ENCODE measurements at places on chromosomes 16 and 17.

DNA sequence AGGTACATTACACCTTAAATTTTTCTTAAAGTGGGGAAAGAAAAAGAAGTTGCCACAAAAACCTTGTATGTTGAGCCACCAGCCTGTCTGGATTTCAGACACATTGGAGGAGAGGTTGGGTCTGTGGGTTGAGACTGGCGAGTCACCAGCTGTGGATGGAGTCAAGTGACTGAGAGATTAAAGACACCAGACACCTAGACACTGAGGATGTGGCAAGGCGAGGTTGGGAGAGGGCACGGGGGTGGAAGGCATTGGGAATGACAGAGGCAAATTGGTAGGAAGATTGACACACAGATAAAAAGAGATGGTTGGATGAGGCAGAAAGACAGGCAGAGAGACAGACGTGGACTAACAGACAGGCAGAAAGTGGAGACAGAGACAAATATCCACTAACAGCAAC lies 49.6 kb downstream of the KCNJ12 start:
- no peak for DNase-seq

GRCh38 chr17:78722246-78722761 lies 59.8 kb downstream of the CYTH1 start:
- no peak for DNase-seq

DNA sequence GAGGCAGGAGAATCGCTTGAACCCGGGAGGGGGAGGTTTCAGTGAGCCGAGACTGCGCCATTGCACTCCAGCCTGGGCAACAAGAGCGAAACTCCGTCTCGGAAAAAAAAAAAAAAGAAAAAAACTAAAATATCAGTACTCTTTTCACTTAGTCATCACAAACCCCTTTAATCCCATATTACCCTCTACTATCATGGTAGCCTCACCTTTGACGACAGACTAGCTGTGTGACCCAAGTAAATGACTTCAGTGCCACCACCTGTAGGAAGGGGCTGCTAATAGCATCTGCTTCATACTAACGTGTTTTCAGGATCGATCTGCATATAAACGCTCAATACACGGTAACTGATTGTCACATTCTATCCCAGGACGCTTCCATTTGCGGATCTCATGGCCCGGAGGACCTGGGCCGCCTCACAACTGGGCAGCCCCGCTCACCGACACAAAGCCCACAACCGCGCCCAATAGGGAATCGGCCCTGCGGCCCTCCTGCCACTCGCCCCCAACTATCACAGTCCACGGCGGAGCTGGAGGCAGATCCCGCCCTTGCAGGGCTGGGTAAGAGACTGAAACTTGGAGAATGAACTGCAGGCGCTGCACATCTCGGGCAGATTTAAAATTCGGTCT lies 1.1 kb upstream of the ZNF263 start:
- no peak for DNase-seq

DNA sequence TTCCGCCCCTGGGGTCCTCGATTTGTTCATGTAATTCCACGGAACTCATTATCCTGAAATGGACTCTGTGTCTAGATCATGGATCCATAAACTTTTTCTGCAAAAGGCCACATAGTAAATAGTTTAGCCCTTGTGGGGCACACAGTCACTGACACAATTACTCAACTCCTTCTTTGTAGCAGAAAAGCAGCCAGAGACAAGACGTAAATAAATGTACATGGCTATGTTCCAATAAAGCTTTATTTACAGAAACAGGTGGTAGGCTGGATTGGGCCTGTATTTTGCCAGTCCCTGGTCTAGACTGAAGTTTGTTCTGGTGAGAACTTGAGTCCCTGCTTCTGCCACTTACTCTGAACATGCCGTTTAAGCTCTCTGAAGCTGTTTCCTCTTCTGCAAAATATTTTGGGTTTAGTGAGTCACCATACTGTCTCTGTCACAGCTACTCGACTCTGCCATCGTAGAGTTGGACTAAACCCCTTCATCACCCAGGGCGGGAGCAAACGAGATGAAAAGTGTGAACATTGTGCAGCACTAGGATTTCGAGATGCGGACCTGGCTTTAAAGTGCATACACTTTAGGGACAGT lies 61.9 kb upstream of the FOXF1 start:
- DNase-seq, result no peak

GRCh38 chr17:17484451-17484899 lies 7.7 kb downstream of the MED9 start:
- no peak for DNase-seq

DNA sequence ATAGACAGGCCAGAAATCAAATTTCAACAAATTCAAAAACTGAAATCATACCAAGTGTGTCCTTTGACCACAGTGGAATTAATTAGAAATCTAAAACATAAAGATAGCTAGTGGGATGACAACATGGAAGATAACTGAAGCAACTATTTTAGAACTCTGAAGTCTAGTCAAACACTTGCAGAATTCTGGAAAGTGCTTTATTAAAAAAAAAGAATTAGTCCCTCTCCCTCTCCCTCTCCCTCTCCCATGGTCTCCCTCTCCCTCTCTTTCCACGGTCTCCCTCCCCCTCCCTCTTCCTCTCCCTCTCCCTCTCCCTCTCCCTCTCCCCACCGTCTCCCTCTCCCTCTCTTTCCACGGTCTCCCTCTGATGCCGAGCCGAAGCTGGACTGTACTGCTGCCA lies 6.7 kb upstream of the OR4D1 start:
- DNase-seq, result no peak

DNA sequence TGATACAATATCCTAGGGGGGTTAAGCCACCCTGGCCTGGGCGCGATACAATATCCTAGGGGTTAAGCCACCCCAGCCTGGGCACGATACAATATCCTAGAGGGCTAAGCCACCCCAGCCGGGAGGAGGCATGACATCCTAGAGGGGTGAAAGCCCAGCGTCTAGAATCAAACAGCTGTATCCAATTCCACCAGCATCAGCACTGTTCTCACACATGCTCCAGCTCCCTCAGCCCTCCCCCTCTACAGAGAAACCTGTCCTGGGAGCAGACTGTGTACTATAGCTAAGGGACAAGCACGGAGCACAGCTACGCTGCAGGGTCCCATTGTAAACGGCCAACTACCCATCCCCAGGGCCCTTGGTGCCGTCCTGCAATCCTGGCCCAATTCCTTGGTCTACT lies 6.2 kb downstream of the GINS2 start:
- DNase-seq, result no peak

DNA sequence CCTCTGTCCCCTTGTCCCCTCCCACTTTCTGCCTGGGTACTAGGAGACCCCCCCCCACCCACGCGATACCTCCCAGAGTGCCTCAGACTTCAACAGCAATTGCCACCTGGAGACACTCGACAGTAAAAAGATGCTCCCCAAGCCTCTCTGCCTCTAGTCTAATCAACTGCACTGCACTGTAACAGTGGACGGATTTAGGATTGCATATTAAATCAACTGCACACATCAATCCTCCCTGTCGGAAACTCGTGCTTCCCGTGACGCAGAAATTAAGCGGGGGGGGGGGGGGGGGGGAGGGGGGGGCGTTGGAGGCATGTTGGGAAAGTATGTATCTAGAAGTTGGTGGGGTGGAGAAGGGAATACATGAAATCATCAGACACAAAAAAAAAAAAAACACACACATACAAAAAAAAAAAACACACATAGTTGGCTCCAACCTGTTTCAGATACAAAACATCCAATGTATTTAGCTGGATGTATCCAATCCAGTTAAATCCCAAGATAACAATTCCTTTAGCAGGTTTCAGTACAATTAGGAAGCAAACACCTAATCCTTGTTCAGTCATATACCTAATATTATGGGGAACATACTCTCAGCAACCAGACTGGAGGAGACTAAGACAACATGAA lies 29.7 kb downstream of the FAM222B start:
- no peak for DNase-seq

DNA sequence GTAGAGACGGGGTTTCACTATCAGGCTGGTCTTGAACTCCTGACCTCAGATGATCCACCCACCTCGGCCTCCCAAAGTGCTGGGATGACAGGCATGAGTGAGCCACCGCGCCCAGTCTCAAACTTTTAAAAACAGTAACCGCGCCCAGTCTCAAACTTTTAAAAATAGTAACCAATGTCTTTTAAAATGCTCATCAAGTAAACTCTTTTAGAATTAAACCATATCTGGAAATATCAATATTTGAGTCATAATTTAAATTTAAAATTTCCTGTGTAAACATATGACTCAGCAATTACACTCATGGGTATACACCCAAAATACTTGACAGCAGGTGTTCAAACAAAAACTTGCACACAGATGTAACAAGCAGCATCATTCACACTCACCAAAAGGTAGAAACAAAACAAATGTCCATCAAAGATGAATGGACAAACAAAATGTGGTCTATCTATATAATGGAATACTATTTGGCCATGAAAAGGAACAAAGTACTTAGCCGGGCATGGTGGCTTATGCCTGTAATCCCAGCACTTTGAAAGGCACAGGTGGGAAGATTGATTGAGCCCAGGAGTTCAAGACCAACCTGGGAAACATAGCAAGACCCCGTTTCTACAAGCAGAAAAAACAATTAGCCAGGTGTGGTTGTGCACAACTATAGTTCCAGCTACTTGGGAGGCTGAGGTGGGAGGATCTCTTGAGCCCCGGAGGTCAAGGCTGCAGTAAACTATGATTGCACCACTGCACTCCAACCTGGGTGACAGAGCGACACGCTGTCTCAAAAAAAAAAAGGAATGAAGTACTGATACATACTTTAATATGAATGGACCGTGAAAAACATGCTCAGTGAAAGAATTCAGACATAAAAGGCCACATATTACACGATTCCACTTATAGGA lies 20.2 kb downstream of the ENPP7 start:
- DNase-seq, result no peak

DNA sequence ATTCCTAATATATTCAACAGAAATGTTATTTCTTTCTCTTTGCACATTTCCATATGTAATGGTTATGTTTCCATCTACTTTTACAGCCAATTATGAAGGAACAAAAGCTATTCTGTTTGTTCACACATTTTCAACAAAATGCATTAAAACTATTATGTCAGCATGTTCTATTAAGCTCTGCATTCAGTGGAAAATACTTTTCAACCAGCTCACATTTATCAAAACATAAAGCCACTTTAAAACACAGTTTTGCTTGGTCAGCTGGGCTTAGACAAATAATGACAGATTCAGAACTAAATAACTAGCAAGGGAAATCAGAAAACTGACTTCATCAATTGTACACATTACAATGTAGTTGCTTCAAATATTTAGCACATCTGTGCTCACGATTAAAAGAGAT lies 6.9 kb downstream of the SALL1 start:
- DNase-seq, result no peak

DNA sequence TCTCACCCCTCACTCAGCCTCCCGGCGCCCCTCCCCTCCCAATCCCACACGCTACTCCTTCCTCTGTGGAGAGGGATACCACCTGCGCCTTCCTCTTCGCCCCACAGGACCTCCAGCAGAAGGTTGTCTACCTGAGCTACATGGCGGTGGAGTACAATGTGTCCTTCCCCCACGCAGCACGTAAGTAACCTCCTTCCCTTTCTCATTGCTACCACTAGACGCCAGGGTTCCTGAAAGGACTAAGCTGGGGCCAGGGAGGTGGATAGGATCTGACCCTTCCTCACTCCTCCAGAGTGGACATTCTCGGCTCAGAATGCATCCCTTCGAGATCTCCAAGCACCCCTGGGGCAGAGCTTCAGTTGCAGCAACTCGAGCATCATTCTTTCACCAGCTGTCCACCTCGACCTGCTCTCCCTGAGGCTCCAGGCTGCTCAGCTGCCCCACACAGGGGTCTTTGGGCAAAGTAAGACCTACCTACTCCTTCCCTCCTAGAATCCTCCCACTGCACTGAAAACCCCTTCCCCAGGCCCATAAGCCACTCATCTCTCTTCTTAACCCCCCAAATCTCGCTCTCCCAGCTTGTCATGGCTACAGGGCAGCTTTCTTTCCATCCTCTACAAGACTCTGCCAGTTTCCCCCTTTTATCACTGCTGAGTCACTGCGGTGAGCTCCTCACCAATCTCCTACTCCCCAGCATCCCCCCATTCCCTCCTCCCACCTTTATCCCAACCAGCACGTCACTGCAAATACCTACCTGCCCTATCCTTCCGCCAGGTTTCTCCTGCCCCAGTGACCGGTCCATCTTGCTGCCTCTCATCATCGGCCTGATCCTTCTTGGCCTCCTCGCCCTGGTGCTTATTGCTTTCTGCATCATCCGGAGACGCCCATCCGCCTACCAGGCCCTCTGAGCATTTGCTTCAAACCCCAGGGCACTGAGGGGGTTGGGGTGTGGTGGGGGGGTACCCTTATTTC lies 1.5 kb downstream of the CD68 start:
- no peak for DNase-seq

DNA sequence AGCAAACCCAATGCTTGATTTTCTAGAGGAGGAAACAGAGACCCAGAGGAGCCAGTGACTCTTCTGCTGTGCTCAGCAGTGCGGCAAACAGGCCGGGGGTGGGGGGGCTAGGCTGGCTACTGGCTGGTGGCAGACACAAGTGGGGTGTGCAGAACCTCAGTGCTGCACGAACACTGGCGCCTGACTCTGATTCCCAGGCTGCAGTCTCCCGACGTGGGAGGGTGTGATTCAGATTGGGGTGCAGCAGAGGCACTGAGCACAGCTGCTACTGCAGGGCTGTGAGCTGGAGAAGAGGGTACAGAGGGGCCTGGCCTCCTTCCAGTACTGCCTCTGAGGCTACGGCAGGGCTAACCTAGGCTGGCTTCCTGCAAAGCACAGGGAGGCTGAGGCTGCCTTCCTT lies 8.1 kb downstream of the RPL19 start:
- DNase-seq, result no peak

DNA sequence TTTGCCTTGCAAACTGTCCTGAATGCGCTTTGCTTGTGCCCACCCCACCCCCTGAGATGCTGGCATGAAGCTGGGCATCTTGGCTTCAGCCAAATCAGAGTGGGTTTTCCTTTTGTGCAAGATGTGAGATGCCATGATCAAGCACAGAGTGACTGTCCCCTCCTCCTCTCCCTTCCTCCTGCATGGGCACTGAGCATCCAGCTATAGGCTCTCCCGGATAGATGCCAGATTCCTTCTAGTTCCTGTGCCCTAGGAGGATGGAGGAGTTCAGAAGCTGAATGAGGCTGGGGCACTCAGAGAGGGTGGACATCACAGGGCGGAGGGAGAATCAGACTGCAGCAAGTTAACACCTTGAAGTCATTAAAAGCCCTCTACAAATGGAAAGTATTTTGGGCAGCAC lies 384.1 kb upstream of the CCL2 start:
- DNase-seq, result no peak

- no peak for DNase-seq
Measured at GRCh38 chr17:19579192-19579761, 45.6 kb downstream of the SLC47A1 start.

- DNase-seq, result no peak
Measured at GRCh38 chr16:54431997-54432896, 145.7 kb upstream of the IRX3 start.

- no peak for DNase-seq
Measured at GRCh38 chr17:4893272-4893671, 6.1 kb upstream of the C17orf107 start.

All from esophagus squamous epithelium (tissue), 5 donors.